Esophagus (tissue), 2 donors: ENCODE measurements at places on chromosomes 7 and 10. TPM values are rescaled to one million over a fixed set of nuclear protein-coding genes. Genes with fewer than 3 reads are reported as not detected.

The SLC26A5 gene
- polyA plus RNA-seq = 0.01 TPM

The PRLHR gene
- polyA plus RNA-seq = not detected

The EXOC6 gene
- polyA plus RNA-seq = 2.0 TPM

The ACSM6 gene
- polyA plus RNA-seq = not detected

The ITIH5 gene
- polyA plus RNA-seq = 4.4 TPM

The ASZ1 gene
- polyA plus RNA-seq = not detected

The ASAH2B gene
- 2.2 TPM for polyA plus RNA-seq

The ANKRD2 gene
- 0.43 TPM for polyA plus RNA-seq

The ZFYVE27 gene
- polyA plus RNA-seq = 14.3 TPM

The KIN gene
- 5.9 TPM for polyA plus RNA-seq

The ZNF365 gene
- polyA plus RNA-seq = 4.4 TPM

The NODAL gene
- 0.04 TPM for polyA plus RNA-seq

The KLF14 gene
- not detected for polyA plus RNA-seq

The SPAM1 gene
- polyA plus RNA-seq = not detected

The SERPINE1 gene
- polyA plus RNA-seq = 0.88 TPM

The COBL gene
- 6.1 TPM for polyA plus RNA-seq

The ZNF775 gene
- 0.81 TPM for polyA plus RNA-seq

The NAT16 gene
- not detected for polyA plus RNA-seq

The SSC4D gene
- polyA plus RNA-seq = 0.59 TPM

The ACTA2 gene
- 713 TPM for polyA plus RNA-seq

The RAPGEF5 gene
- polyA plus RNA-seq = 6.7 TPM

The ANKRD30A gene
- polyA plus RNA-seq = not detected

The NEURL1 gene
- polyA plus RNA-seq = 0.11 TPM

The FXYD4 gene
- not detected for polyA plus RNA-seq

The CYP2C8 gene
- polyA plus RNA-seq = 0.02 TPM
